NCI-H510A treated with DMSO at 0.1 percent for 48 hours (cell line): ENCODE measurements at places on chromosomes 2 and 18.
A peak's percentile ranks its signal among the peaks of the same experiment; 100 is the strongest.

GRCh38 chr18:74454279-74454751, 2.8 kb downstream of the DIPK1C start:
- no peak for DNase-seq

DNA sequence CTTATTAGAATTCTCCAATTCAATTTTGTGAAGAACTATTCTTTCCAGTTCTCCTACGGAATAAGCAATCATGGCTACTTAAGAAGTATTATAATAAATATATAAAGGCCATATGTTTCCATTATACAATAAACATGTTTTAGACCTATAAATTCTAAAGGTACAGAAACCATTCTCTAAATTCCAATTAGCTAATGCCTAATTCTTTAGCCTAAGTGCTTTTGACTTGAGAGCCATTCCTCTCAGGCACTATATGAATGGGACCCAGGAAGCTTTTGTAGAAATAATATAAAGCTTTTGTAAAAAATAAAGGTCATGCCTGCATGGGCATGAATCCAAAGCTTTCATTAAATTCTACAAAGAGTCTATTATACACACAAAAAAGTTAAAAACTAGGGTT, 161.0 kb upstream of the UNC80 start:
- DNase-seq: no peak

GRCh38 chr2:162244541-162245031, 1.3 kb upstream of the FAP start:
- DNase-seq: no peak

GRCh38 chr2:160429248-160430000, 64.2 kb downstream of the RBMS1 start:
- DNase-seq: peak; percentile 35

GRCh38 chr2:31268344-31268743, 34.4 kb downstream of the EHD3 start:
- DNase-seq: no peak

DNA sequence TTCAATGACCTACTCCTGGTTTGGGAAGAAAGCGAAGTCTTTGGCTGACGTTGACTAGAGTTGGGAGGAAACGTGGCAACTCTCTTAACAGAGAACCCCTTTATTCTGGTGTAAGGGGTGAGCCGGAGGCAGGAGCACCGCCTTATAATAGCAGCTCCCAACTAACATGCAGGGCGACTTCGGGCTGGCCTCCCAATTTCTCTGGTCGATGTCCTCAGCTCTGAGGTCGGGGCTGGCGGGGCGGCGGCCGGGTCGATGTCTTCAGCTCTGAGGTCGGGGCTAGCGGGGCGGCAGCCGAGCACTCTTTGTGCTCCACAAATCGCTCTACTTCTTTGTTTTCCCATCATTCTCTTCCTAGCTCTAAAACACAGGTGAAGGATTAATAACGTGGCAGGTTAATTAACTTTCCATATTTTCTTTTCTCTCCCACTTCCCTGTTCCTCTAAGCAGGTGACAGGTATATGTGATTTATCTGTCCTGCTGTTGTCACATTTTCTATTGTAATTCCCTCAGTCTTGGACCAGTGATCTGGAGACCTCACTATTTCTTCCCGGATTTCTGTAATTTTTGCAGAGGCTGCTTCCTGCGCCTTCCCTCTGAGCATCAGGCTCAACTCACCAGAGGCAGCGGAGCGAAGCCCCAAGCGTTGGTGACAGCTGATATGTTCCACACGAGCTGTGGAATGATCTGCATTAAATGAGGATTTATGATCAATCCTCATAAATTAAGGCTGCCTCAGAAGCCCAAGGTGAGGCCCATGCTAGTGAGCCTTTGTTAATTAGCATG, 64.3 kb downstream of the ACKR3 start:
- no peak for DNase-seq

- no peak for DNase-seq
These were observed 234.0 kb downstream of the DYM start for GRCh38 chr18:49226243-49227000.

- peak; percentile 32 for DNase-seq
These were observed 301.8 kb downstream of the NBAS start for GRCh38 chr2:15259356-15259756.

DNA sequence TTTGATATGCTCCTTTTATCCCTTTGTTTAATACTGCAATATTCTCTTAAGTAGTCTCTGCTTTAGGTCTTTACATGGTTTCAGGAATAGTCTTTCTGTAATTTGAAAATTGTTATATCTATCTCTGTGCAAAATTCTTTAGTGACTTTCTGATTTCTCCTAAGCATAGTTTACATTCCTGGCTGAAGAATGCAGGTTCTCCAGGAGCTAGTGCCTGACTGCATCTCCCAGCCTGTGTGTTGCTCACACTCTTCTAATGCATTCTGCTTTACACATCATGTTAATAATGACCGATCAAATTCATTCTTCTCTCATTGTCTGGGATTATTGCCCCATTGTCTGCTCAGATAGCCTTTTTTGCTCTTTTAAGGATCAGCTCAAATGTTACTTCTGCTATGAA, 1349.2 kb downstream of the DSC3 start:
- no peak for DNase-seq

- no peak for DNase-seq
These were observed 94.6 kb downstream of the NYAP2 start for GRCh38 chr2:225494100-225494459.

DNA sequence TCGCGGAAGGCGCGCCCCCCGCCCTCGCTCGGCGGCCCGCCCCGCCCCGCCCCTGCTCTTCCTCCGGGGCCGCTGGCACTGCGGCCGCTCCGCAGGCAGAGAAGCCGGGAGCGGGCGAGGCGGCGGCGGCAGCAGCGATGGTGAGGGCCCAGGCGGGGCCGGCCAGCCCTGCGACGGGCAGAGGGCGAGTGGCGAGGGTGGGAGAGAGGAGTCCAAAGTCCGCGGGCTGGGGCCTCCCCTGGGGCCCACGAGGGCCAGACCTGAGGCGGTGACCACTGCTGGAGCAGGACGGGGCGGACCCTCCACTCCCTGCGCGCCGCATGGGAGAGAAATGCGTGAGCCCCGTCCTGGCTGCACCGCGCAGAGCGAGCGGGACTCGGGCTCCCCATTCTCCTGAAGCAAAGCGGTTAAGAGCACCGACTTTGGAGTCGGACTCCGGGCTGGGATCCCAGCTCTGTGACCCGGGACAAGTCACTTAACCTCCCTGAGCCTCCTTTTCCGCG, at the start of gene VAMP5:
TSS of gene VAMP5 (plus strand) at position 78 of the 503 bp plus-strand sequence. CDS start at position 138, 60 bp downstream.
- no peak for DNase-seq

- DNase-seq: no peak
These were observed 114.5 kb downstream of the METTL8 start for GRCh38 chr2:171319164-171319810.

- DNase-seq: no peak
These were observed 47.2 kb downstream of the VAPA start for GRCh38 chr18:9961041-9961440.

- no peak for DNase-seq
These were observed 23.4 kb upstream of the CYP1B1 start for GRCh38 chr2:38099099-38100028.

DNA sequence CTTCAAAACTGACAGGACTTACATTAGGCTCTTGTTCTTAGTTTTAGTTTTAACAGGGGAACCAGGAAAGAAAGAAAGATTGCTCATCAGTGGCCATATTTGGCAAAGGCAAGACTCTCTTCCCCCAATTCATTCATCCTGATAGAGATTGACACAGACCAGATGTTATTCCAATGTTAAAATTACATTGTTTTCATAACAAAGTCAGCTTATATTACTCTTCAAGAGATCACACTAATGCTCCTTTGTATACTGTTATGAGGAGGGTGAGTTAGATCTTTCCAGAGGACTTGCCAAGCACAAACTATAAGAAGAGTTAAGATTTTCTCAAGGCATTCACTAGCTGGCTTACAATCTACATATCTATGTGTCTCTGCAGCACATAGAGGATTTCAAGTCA, 252.1 kb downstream of the SLC8A1 start:
- no peak for DNase-seq

- DNase-seq: no peak
These were observed 19.5 kb downstream of the MRPL44 start for GRCh38 chr2:223976635-223977226.
